ENCODE measurements at places on chromosomes 1 and 21.
A peak's percentile ranks its signal among the peaks of the same experiment; 100 is the strongest.

DNA sequence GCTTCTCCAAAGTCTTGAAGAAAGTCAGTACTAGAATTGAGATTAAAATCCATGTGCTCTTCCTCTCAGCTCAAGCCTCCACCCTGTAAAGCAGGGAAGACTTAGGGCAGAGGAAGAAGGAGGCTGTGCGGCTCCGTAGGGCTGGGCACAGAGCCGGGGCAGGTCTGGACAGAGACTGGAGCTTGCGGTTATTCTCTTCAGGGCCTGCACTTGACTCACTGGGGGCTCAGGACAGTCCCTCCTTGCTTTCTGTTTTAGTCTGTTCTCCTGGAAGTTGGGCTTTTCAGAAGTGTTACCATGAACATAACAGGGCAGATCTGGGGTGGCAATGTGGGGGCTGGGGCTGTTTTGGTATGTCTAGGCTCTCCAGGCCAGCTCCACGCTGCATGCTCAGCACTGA lies 21.6 kb upstream of the TRABD2B start:
- DNase-seq, result no peak

DNA sequence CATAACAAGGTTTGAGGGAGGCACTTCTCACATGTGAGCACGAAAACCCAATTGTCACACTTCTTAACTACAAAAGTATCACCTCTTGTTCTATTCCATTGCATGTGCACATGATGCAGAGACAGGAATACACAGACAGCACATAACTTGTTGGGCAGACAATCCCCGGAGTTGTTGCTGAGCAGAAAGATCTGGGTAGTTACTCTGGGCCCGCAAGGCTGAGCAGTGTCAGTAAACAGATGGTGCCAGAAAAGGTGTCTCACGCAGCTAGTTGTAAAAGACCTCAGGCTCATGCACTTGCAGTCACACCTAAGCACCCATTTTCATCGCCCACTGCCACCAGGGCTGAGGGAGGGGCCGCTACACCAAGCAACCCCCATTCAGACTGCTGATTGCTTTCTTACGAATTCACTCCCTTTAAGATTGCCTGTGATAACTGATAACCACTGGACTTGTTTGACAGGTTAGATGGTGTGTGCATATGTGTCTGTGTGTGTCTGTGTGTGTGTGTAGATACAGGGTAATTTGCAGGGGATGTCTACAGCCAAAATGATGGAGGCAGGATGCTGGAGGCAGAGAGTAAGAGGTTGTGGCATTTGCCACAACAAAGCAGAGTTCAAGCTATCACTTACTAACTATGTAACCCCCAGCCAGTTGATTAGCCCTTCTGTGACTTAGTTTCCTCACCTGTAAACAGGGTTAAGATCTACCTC lies 4.2 kb downstream of the LGR6 start:
- DNase-seq, result no peak

DNA sequence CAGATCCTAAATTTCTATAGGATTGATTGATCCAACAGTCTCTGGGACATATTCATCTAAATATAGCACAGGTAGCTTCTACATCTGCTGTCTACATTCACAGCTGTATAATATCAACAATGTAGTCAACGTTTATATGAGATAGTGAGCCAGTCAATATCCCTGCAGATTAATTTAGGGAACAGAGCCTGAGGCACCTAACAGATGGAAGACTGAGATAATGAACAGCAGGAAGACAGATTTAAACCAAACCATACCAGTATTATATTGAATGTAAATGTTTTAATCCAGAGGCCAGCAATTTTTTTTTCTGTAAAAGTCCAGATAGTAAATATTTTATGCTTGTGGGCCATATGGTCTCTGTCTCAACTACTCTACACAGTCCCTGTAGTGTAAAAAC lies 2072.4 kb downstream of the MRPL39 start:
- DNase-seq, result no peak

GRCh38 chr1:10117865-10118264 lies 85.1 kb downstream of the UBE4B start:
- no peak for DNase-seq

DNA sequence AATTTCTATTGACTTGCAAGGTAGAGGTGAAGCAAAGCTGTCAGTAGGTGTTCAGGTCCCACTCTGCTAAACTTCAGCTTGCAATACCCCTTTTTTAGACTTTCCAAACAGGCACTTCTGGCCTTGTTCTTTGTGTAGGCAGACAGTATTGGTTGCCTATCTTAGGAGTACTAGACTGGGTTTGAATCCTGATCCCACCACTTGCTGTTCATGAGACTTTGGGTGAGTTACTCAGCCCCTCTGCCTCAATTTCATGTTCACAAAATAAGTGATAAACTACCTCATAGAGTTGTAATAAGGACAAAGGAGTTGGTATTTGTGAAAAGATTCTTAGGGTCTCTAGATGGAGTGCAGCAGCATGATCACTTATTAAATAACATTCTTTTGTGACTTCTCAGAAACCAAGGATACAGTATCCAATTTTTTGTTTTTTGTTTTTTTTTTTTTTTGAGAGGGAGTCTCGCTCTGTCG lies 5.2 kb downstream of the RCC1 start:
- DNase-seq, result no peak

- no peak for DNase-seq
Observed at GRCh38 chr1:78047631-78048030, 1.9 kb downstream of the GIPC2 start.

- DNase-seq, result no peak
Observed at GRCh38 chr1:84272401-84272800, 29.1 kb upstream of the SAMD13 start.

- no peak for DNase-seq
Observed at GRCh38 chr1:43031316-43032203, 72.9 kb upstream of the SLC2A1 start.

DNA sequence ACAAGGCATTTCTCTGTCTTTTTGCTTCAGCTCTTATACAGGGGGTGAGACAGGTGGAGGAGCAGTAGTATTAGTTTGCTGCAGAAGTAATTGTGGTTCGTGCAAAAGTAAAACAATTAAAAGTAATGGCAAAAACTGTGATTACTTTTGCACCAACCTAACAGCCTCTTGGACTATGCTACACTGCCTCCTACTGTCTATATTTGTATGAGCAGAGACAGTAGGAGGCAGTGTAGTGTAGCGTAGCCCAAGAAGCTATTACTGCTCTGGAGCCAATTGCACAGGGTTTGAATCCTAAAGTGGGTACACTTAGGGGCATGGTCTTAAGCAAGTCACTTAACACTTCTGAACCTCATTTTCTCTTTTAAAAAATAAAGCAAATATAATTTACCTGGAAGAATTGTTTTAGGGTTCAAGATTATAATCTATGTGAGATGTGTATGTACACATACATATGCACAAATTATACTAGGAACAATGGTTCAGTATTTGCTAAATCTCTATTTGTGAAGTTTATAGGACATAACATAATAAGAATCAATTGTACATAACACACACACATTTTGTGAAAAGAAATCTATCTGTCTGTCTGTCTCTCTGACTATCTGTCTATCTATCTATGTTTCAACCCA lies 103.8 kb downstream of the BRINP3 start:
- DNase-seq, result peak; percentile 42

- no peak for DNase-seq
Observed at GRCh38 chr1:107225706-107226105, 84.9 kb downstream of the NTNG1 start.

- no peak for DNase-seq
Observed at GRCh38 chr1:9437961-9438430, 101.3 kb upstream of the SLC25A33 start.

DNA sequence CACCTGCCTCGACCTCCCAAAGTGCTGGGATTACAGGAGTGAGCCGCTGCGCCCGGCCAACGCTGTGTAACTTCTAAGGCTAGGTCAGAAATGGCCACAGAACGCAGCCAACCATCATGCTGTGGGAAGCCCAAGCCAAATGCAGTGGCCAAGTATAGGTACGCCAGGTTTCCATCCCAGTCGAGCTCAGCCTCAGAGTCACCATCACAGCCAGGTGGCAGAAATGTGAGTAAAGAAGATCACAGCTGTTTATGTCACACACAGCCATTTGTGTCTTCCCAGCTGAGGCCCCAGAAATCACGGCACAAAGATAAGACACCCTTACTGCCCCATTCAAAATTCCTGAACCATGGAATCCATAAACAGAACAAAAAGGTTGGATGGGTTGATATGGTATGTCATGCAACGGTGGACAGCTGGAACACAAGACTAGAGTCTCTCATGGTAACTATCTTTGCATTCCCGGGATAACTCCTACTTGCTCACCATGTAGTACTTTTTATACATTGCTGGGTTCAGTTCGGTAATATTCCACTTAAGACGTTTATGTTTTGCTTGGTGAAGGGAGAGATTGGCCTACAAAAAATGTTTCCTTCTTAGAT lies 84.3 kb downstream of the SLC45A1 start:
- DNase-seq, result no peak

DNA sequence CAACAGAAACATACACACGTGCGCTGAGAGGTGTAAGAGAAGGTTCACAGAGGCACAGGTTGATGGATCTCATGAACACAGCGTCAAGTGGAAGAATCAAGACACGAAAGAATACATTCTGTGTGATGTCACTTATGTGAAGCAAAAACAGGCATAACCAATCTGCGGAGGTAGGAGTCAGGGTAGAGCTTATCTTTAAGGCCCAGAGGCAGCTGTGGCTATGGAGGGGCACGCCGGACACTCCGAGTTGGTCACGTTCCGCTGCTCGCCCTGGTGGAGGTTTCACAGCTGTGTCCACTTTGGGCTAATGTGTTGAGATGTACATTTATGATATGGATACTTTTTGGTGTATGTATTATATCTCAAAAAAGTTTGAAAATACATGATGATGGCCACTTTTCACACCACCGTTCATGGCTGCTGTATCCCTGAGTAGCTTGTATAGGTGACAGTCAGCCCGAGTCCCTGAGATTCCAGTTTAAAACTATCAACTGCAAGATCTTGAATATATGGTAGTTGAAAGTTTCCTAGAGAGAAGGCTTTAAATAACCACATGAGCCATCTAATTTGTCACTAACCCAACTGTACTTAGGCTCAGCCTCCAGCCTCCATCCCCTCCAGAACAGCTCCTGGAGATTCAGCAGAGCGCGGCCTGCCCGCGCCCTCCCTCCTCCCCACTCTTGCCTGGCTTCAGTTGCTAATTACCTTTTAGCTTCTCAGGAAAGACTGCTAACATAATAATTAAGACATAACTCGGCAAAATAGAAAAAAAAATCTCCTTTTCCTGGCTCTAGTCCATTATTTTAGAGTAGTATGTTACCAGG lies 6.7 kb upstream of the ADARB1 start:
- DNase-seq, result no peak

- no peak for DNase-seq
Observed at GRCh38 chr1:191969290-191969689, 189.0 kb upstream of the RGS18 start.

All from NT2/D1 (cell line).